ENCODE measurements at places on chromosomes 1 and 21.

DNA sequence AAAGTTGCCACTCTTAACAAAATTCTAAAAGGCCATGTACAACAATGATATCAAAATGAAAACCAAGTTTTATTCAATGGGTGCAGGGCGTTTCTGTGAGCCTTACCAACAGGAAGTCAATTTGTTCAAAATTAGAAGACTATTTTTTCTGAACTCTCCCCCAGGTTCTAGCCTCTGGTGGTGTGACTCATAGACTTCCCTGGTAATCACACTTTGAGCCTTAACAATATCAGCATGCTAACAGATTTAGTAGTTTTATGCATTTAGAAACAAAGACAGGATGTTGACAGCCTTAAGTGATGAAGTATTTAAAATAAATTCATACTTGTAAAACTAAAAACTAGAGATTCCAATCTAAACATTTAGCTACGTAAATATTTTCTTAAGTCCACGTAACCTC is 88.4 kb downstream of the LRRC8C start:
- no peak for DNase-seq

DNA sequence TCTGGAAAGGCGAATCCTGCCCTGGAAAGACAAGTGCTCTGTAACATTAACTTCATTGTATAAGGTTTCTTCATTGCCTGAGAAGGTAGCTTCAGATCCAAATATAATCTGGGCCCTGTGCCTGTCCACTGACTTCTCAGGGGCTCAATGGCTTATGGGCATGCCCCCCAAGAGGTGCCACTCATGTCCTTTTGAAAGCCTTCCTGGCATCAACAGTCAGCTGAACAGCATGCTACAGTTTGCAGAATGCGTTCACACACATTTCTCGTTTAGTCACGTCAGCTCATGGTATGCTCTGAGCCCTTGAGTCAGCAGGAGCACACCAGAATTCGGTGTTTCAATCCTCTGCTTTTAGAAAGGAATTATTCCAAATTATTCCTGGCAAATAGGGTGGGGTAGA is 23.8 kb downstream of the TMCC2 start:
- DNase-seq: no peak

DNA sequence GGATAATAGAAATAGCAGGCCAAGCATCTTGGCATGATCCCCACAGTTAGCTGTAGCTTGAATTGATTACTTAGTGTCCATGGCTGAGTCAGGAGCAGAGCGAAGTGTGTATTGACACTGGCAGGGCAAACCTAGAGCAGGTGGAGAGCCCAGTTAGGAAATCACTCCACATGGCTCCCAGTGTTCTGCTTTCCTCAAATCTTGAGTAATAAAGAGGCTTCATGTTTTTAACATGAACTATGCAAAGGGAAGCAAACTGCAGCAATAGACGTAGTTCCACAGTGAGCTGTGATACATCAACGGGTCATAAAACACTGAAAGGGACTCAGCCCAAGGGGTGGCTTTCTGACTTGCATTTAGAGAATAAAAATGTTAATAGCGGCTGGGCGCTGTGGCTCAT is 28.9 kb downstream of the RHEX start:
- no peak for DNase-seq

DNA sequence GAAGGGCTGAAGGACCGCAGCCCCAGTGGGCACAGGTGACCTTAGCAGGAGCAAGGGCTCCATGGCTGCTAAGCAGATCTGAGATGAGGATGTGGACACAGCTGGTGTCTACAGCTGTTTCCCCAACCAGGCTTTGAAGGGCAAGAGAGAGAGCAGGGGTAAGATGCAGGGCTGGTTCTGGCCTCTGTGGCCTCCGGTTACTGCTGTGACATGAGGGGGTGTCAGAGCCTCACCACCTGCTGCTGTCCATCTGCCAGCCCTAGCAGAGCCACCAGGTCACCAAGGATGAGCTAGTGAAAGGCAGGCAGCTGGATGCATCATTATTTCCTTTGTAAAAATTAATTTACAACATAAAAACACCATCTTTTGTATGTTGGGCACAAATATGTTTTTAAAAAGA is 33.4 kb downstream of the OBSCN start:
- no peak for DNase-seq

- no peak for DNase-seq
These were observed 43.0 kb upstream of the ITPKB start for GRCh38 chr1:226781937-226782609.

- no peak for DNase-seq
These were observed 59.6 kb downstream of the CC2D1B start for GRCh38 chr1:52306227-52307006.

- no peak for DNase-seq
These were observed 10.4 kb upstream of the MRPL9 start for GRCh38 chr1:151773702-151774101.

GRCh38 chr1:207969528-207969927 is 58.6 kb upstream of the CD34 start:
- DNase-seq: no peak

- no peak for DNase-seq
These were observed 355.7 kb upstream of the DPYD start for GRCh38 chr1:98276514-98276913.

GRCh38 chr1:157868654-157869053 is 27.0 kb upstream of the CD5L start:
- no peak for DNase-seq

- DNase-seq: no peak
These were observed 173.2 kb downstream of the ROR1 start for GRCh38 chr1:63946866-63947491.

GRCh38 chr1:147567594-147568381 is 26.5 kb downstream of the BCL9 start:
- DNase-seq: no peak

GRCh38 chr1:210764536-210764935 is 369.4 kb downstream of the KCNH1 start:
- DNase-seq: no peak

DNA sequence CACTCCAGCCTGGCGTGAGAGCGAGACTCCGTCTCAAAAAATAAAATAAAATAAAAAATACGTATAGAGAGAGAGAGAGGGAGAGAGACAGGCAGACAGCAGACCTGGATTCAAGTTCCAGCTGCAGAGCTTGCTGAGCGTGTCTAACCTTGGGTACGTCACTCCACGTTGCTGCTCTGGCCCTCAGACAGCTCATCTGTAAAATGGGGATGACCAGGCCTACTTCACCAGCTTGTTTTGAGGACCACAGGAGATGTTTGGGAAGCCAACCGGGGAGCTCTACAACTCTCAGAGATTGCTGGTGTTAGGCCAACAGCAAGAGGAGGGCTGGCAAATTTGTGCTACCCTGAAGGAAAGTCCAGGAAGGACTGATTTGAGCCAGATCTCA is 499 bp upstream of the TRAF5 start:
- no peak for DNase-seq

DNA sequence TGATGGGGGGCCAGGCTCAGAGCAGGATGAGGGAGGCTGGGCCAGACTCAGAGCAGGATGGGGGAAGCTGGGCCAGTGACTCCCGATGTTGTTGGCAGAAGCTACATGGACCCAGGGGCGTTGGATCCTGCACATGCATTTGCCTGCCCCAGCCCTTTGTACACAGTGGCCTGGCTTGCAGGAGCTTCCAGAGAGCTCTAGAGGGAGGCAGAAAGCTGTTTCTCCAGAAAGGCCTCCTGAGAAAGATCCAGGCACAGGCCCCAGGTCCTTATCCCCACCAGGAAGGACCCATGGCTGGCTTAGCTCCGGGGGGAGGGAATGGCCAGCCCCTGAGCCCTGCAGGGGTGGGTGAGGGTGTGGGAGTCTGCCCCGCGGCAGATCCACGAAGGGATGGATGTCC is 106.6 kb upstream of the ACTRT2 start:
- peak; percentile 23 for DNase-seq

- no peak for DNase-seq
These were observed 23.4 kb upstream of the TSPAN2 start for GRCh38 chr1:115112496-115113375.

- DNase-seq: no peak
These were observed 683 bp downstream of the LRRC8B start for GRCh38 chr1:89525169-89525855.

- no peak for DNase-seq
These were observed 177.1 kb downstream of the TNR start for GRCh38 chr1:175566247-175566646.

GRCh38 chr1:71461416-71461815 is 380.6 kb upstream of the ZRANB2 start:
- DNase-seq: no peak

GRCh38 chr1:27915082-27915575 is 19.7 kb upstream of the SMPDL3B start:
- DNase-seq: no peak

DNA sequence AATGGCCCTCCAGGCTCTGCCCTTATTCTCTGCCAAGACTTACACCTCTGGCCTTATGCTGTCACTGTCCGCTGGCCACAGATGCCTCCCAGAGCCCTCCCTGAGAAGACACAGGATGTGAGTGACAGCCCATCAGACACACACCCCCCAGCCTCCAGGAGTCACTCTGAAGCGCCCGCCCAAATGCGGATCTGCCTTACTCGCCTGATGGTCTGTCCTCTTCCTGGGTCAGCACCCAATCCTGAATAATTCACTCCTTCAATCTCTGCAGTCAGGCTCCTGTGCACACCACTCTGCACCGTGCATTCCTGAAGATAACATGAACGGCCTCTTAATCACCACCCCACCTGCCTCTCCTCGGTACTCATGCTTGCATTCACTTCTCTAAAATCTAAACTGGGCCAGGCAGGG is 14.7 kb downstream of the CLSTN1 start:
- no peak for DNase-seq

- DNase-seq: no peak
These were observed 24.8 kb upstream of the HP1BP3 start for GRCh38 chr1:20811916-20812315.

GRCh38 chr1:178528953-178529335 is 16.0 kb downstream of the TEX35 start:
- no peak for DNase-seq

DNA sequence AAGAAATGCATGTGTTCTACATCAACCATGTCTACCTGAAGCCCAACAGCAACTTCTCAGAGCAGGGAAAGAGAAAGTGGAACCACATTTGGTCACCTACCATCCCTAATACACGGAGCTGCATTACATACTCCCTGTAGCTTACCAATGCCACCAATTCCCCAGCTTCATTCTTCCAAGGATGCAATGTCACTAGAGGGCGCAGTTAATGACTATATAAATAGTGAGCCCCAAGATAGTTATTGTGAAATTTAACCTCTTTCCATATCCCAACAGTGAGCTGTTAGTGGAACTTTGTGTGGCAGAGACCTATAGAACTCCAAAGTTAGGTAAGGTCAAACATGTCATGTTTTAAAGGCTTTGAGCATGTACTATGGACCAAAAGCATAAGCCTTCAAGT is 618.3 kb downstream of the SMYD3 start:
- no peak for DNase-seq

- no peak for DNase-seq
These were observed 5.7 kb upstream of the MFAP2 start for GRCh38 chr1:16986113-16986512.

DNA sequence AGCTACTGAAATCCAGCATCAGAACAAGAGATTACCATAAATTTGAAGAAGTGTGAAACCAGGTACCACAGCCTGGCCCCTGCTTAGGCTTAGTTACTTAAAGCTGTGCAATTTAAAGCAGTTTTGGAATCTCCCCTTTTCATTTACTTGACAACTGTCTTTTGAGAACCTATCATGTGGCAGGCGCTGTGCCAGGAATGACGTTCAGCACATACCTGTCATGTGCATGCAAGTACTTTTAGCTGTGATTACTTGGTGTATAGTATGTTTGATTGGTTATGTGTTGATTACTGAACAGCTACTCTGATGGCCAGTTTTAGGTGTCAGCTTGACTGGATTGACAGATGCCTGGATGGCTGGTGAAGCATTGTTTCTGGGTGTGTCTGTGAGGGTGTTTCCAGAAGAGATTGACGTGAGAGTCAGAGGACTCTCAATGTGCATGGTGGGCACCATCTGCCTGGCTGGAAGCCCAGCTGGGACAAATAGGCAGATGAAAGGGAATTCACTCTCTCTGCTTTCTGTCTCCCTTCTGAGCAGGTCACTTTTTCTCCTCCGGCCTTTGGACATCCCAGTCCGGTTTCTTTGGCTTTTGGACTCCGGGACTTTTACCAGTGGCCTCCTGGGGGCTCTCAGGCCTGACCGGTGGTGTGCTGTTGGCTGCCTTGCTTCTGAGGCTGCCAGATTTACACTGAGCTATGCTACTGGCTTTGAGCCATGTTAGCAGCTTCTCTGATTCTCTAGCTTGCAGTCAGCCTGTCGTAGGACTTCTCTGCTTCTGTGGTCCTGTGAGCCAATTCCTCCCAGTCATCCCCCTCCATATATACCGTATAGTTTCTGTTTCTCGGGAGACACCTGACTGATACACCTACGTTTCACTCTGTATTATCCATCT is 178.0 kb downstream of the RYR2 start:
- DNase-seq: no peak

- DNase-seq: no peak
These were observed 107.7 kb downstream of the POU2F1 start for GRCh38 chr1:167328306-167328815.

- no peak for DNase-seq
These were observed 214.1 kb upstream of the USP24 start for GRCh38 chr1:55428944-55429931.

Data from renal cortex interstitium (tissue), 15 donors.